ENCODE measurements at places on chromosomes 5 and 9.

DNA sequence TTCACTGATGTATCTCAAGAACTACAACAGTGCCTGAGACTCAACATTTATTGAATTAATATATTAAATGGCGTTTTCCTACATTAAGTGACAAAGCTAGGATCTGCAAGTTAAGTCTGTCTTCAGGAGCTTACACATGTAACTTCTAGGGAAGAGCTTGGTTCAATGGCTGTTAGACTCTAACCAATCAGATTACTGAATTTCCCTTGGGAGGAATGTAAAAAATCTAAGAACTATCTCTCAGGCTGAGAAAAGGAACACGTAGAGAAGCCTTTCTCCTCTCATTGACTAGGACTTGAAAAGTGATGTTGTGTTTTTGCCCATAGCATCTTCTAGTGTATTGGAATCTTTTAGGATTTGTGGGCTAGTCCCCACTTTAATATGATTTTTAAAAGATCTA lies 53.6 kb downstream of the CCNH start:
- no peak for DNase-seq

DNA sequence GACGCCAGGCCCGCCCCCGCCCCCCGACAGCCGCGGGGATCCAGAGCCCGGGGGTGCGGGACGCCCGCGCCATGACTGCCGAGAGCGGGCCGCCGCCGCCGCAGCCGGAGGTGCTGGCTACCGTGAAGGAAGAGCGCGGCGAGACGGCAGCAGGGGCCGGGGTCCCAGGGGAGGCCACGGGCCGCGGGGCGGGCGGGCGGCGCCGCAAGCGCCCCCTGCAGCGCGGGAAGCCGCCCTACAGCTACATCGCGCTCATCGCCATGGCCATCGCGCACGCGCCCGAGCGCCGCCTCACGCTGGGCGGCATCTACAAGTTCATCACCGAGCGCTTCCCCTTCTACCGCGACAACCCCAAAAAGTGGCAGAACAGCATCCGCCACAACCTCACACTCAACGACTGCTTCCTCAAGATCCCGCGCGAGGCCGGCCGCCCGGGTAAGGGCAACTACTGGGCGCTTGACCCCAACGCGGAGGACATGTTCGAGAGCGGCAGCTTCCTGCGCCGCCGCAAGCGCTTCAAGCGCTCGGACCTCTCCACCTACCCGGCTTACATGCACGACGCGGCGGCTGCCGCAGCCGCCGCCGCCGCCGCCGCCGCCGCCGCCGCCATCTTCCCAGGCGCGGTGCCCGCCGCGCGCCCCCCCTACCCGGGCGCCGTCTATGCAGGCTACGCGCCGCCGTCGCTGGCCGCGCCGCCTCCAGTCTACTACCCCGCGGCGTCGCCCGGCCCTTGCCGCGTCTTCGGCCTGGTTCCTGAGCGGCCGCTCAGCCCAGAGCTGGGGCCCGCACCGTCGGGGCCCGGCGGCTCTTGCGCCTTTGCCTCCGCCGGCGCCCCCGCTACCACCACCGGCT lies 1.0 kb downstream of the FOXE1 start:
- peak; percentile 55 for DNase-seq

DNA sequence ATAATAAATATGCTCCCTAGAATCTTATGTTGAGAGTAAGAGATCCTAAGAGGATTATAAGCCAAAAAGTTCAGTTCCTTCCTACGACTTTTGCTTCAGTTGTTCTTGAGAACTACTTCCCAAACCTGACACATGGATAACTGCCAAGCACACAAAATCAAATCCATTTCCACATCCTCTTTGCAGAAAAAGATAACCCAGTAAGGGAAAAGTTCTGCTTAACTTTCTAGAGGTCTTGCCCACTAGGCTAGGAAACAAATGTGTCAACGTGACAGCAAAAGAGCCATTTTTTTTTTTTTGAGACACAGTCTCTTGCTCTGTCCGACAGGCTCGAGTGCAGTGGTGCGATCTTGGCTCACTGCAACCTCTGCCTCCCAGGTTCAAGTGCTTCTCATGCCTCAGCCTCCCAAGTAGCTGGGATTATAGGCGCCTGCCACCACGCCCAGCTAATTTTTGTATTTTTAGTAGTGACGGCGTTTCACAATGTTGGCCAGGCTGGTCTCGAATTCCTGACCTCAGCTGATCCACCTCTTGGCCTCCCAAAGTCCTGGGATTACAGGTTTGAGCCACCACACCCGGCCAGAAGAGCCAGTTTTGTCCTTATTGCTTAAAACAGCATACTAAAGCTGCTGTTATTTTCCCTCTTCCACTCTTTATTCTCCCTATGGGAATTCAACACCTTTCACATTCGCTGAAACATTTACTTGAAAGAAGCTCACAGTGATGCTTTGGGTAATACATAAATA lies 24.2 kb downstream of the CSNK1A1 start:
- DNase-seq: no peak

DNA sequence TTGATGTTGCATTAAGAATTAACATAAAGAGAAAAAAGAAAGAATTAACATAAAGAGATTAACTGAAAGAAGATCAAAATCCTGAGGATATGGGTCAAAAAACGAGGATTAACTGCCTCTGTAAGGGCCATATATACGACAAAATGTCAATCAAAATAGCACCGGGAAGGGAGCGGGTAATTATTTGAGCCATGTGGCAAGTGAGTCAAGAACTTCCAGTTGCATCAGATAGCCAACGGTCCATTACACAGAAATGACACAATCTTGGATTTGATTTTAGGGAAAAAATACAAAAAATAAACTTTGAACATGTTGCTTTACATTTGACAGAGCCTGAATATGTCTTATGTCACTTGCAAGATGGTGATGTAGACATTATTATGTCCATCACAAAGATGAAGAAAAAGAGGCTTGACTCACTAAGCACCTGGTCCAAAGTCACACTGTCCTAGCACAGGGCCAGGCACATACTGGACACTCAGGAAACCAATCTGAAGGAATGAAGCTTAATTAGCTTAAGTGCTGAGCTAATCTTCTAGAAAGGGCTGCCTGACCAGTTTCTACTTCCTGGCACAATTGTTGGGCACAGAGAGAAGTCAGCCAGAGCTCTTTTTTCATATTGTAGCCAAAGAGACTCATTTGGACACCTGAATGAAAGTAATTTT lies 273.2 kb upstream of the PAPPA start:
- DNase-seq: no peak

- no peak for DNase-seq
Observed at GRCh38 chr9:93869863-93870262, 85.3 kb downstream of the BARX1 start.

- no peak for DNase-seq
Observed at GRCh38 chr5:67699560-67699959, 503.0 kb upstream of the CD180 start.

DNA sequence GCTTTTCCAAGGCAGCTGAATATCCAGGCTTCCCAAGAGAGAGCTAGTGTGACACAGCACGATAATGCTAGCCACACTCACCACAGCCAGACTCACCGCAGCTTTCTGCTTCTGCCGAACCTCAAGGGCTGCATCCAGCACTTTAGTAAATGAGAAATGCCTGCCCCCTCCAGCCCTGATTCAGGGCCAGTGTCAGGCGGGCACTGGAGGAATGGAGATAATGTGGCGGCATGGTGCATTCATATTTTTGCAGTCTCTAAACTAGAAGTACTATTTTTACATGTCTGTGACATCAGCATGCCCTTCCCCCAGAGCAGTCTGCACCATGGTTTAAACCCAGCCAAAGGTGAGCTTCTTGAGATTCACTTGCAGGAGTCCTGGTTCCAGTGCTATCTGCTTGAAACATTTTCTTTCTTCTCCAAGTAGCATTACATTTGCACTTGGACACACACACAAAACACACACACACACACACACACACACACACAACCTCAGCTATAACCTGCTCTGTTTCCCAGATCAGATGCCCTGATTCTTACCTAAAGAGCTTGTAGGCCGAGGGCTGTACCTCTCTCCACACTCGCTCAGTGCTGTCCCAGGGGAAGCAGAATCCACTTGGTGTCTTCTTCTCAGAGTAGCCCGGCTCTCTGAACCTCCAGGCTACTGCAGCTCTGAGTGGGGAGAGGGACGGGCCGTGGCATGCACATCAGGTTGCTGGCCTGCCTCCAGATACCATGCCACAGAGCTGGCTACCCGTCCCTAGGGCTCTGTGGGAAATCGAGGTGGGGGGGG lies at the start of gene FGF1:
Gene FGF1 (minus strand): TSS at position 673 of the 792 bp plus-strand sequence. CDS start 71,963 bp downstream, outside the sequence.
- no peak for DNase-seq

GRCh38 chr5:548256-548655 lies 24.0 kb upstream of the SLC9A3 start:
- no peak for DNase-seq

DNA sequence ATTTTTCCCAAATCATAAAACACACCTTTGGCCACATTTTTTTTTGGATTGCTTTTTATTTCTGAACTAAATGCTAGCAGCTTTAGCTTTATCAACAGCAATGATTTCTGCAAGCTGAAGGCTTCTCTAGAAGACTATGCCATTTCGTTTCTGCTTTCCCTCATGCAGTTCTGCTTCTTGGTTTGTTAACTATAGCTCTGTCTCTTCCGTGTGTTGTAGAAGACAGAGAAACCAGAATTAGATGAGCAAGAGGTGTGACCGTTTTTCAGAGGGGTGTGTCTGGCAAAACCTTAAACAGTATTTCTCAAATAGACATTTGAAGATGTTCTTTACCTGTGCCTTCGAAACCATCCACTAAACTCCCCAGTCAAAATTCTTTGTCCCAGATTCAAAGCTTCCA lies 131.5 kb downstream of the ZNF462 start:
- DNase-seq: no peak

GRCh38 chr9:132185073-132186009 lies 23.5 kb downstream of the NTNG2 start:
- no peak for DNase-seq
